ENCODE measurements at places on chromosomes 12 and 14. TPM values are rescaled to one million over a fixed set of nuclear protein-coding genes. Genes with fewer than 3 reads are reported as not detected.

DNA sequence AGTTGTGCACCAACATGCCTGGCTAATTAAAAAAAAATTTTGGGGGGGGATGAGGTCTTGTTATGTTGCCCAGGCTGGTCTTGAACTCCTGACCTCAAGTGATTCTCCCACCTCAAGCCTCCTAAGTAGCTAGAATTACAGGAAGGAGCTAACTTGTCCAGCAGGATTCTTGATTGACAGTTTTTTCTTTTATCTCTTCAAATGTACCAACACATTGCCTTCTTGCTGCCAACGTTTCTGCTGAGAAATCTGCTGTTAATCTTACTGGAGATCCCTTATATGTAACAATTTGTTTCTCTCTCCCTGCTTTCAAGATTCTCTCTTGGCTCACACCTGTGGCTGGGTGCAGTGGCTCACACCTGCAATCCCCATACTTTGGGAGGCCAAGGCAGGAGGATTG lies 22.4 kb upstream of the MARK3 start:
- H3K4me1 ChIP-seq = peaks cover 3% of the 10 kb centered on the region
- no peaks in the 10 kb centered on the region for H3K27me3 ChIP-seq
- H3K36me3 ChIP-seq = peaks cover 13% of the 10 kb centered on the region
- DNase-seq = no peak
- H3K4me3 ChIP-seq = no peak overlapping the region

RASSF9 gene
- total RNA-seq = not detected

KLRC2 gene
- 0.39 TPM for total RNA-seq

TBK1 gene
- 35.3 TPM for total RNA-seq

CD4 gene
- 368 TPM for total RNA-seq
